Stimulated activated CD4-positive, alpha-beta T cell treated with anti-CD3 and anti-CD28 coated beads, Interleukin-12 subunit alpha, Interleukin-12 subunit beta, amount 100 ng/mL, for 48 hours (primary cell): ENCODE measurements at places on chromosomes 16 and 17.
A peak's percentile ranks its signal among the peaks of the same experiment; 100 is the strongest.

DNA sequence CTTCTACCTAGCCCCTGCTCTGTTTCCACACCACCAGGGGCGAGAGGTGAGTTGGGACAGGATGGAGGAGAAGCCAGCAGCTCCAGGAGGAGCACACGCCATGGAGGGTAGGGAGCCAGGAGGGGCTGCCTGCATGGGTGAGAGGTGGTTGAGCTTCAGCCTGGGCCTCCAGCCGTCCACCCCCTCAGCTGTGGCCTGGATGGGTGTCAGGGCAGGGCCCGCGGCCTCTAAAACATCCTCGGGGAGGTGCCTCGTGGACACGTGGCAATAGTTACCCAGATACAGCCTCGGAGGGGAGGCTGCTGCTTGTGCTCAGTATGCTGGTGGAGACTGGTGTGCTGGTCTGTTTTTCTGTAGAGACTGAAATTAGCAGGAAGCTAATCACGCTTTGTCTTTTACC is 104.7 kb upstream of the GSE1 start:
- no peak for DNase-seq

DNA sequence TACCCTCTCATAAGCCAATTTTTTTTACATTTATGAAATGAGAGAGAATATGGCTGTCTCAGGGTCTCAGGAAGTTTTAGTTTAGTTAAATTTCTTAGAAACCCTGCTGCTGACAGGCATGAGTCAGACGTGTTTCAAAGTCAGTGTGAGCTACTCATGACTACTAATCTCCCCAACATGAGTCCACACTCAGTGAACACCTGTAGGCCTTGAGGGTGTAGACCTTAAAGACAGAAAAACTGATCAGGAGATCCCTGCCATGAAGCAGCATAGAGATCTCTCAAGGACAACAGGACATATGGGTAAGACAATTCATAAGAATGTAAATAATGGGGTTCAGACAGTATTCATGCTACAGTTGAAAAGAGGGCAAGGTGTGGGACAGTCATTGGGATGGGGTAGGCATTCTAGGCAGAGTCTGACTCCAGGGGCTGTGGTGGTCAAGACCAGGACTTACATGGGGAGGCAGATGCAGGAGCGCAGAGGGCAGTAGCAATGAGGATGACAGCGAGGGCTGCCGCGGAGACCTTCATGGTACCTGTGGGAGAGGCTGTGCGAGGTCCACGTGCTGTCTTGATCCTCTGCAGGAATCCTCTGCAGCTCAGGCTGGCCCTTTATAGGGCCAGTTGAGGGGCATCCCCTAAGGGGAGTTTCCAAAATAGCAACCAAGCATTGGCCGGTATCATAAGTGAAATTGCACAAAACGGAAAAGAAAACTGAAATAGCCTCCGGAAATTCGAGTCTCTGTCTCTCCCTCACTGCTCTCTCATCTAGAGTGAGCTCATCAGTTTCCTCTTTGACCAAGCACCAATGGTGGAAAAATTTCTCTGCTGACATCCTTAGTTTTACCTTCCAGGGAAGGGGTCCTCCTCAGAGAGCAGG is at the start of gene CCL5:
TSS of gene CCL5 (minus strand) at position 588 of the 882 bp plus-strand sequence.
- peak; percentile 35 for DNase-seq

DNA sequence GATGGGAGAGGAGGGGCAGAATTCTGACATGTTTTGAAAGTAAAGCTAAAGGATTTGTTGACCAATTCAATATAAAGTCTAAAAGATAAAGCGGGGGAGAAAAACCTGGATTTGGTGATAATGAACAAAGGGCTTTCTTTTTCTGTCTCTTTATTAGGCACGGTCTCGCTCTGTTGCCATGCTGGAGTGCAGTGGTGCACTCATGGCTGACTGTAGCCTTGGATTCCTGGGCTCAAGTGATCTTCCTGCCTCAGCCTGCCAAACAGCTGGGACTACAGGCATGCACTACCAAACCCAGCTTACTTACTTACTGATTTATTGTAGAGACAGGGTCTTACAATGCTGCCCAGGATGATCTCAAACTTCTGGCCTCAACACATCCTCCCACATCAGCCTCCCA is 7.5 kb downstream of the CDR2 start:
- no peak for DNase-seq

DNA sequence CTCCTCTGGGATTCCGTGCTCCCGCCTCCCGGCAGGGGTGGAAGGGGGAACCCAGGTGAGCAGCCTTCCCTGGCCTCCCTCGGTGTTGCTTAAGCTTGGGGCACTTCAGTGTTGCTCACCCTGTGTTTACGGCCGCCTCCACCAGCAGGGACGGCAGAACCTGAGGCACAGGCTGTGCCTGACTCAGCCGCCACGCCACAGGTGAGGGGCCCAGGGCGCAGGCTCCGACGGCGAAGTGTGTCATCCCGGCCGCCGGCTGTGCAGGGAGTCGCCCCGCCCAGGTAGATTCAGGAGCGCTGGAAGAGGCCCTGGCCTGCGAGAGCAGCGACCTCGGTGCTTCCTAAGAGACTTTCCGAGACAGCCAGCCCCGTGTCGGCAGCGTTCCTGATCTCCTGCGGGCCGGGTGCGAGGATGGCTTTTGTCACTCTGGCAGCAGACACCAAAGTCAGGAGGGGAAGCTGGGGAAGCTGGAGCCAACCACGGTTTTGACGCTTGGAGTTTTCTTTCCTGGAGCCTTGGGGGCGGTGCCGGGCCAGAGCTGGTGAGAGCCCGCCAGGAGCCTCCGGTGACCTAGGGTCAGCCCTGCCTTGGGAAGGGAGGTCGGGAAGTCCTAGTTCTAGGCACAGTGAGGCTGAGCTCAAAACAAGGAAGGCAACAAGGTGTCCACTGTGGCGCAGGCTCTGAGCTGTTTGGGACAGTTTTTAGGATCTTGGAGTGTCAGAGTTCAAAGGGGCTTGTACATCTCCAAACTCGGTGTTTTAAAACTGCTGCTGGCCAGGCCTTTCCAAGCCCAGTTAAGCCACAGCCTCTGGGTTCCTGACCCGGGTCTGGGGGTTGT is 2.1 kb downstream of the GSE1 start:
- DNase-seq: peak; percentile 35

DNA sequence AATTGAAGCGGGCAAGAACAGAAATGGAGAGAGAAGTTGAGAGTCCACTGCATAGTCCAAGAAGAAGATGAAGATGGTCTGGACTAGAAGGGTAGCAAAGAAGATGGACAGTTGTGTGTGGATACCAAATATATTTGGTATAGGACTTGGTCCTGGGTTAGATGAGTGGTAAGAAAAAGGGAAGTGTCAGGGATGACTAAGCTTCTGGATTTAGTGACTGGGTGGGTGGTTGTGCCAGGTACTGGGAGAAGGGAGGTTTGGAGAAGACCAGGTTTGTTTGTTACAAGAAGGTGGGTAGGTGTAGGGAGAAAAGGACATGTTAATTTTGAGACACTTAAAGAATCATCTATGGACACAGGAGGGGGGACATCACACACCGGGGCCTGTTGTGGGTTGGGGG is 5.4 kb downstream of the VMP1 start:
- no peak for DNase-seq

- peak; percentile 44 for DNase-seq
Observed at GRCh38 chr16:88703486-88704309, 2.5 kb downstream of the RNF166 start.

- DNase-seq: peak; percentile 71
Observed at GRCh38 chr17:42101513-42102292, 3.4 kb upstream of the ZNF385C start.

DNA sequence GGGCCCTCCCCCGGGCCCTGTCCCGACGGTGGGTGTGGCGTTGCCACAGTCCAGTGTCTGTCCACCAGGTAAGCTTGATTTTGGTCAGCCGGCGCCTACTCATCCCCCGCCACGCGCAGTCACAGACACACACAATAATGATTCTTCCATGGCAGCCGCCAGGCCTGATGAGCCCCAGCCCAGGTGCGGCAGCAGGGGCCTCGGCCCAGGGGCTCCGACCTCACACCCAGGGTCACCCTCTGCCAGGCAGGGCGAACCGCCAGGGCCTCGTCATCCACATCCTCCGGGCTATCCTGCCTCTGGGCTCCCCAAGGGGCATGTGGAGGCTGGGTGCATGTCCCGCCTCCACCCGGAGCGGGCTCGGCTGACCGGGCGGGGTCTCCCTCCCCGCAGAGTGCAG is 7.5 kb downstream of the TPSG1 start:
- DNase-seq: no peak

DNA sequence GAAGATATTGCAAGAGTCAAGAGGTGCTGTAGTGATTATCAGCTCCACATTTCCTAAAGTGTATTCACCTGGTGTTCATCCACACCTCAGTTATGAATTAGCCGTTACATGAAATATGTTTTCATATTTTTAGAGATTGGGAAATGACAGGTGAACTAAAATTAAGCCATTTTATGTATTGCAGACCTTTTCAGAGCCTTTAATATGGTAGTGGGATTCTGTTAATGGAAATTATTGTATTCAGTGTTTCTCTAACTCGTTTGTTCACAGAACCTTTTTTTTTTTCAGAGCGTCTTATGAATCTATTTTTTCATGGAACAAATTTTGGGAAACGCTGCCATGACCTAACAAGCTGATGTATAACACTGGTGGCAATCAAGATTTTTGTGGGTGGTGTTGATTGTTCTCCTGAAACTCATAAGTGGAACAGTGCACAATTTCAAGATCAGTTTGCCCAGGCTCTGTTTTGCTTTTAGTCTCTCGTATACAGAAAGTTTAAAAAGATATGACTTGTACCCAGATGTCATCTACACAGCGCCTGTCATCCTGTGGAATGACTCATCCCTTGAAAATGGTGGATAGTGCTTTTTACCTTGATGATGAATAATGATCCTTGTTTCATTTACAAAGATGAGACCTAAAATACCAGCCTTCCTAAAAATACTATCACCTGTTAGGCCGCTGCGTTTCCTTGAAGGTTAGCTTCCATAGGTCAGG is 88.8 kb downstream of the ARHGAP44 start:
- no peak for DNase-seq

- DNase-seq: no peak
Observed at GRCh38 chr17:80656590-80656989, 112.0 kb downstream of the RPTOR start.

- peak; percentile 26 for DNase-seq
Observed at GRCh38 chr17:46818316-46818928, at the start of gene WNT3. Gene WNT3, minus strand, starts transcription at chr17:46818692. Its CDS starts 95 bp downstream, at chr17:46818597.

GRCh38 chr17:67293251-67294203 is 48.5 kb upstream of the HELZ start:
- peak; percentile 46 for DNase-seq

- no peak for DNase-seq
Observed at GRCh38 chr16:87173294-87173893, 143.8 kb downstream of the C16orf95 start.

DNA sequence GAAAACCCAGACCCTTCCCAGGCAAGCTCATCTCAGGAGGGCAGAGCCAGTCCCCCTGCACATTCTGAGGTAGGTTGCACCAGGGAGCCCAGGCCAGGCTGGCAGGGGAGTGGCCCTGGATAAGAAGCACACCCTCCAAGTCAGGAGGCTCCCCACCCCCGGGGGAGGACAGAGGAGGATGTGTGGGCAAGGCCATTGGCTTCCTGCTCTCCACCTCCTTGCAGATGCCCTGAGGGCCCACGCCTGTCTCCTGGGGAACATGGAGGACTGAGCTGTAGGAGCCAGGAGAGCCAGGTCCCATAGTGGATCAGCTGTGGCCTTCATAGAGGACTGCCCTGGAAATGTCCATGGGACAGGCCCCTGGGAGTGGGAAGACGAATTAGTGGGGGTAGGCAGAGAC is 126.7 kb downstream of the IRF8 start:
- no peak for DNase-seq

DNA sequence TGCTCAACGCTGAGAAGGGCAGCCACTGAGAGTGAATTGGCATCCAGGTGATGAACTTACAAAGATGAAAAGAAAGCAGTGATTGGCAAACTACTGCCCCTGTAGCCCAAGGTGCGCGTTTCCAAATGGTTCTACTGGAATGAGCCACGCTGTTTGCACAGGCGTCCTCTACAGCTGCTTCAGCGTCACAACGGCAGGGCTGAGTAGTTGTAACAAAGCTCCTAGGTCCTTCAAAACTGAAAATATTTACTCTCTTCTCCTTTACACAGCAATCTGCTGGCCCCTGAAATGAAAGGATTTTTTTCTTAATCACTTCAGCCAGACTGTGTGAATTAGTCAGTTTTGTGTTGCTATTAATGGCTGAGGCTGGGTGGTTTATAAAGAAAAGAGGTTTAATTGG is 107.2 kb upstream of the FOXF1 start:
- no peak for DNase-seq

DNA sequence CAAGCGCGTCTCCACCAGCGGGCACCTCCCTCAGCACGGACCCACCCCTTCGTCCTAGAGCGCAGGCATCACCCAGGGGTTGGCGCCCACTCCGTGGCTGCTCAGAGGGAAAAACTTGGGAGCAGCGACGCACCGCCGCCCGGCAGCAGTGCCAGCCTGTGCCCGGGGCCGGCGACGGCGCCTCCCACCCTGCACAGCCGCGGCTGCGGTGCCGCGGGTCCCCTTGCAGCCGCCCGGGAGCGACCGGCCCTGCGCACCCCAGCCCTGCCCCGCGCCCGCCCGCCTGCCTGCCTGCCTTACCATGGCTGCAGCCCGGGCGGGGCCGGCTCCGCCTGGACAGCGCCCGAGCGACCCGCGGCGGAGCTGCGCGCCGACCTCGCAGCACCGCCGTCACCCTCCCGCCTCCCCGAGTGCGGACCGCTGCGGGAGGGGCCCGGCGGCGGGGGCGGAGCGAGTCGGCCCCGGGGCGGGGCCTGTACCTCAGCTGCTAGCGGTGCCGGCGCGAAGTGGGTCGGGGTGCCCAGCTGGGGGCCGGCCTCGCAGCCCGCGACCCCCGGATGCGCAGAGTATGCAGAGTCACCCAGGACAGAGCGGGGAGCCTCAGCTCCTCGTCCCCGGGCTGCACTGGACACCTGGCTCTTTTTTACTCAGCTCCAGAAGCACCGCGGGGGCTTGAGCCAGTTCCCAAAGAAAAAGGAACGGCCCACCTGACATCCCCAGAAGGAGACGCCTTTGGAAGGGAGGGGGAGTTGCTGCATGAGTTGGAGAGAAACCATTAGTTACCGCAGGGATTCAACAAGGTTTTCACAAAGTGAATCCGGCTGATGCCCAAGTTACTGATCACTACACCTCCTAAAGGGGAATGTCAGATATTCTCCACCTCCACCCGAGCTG is 17.5 kb upstream of the MTMR4 start:
- no peak for DNase-seq

GRCh38 chr17:57256708-57257112 is 387 bp downstream of the MSI2 start:
- no peak for DNase-seq

GRCh38 chr16:10683170-10683569 is 11.6 kb downstream of the TEKT5 start:
- no peak for DNase-seq

GRCh38 chr16:9854675-9855074 is 327.6 kb downstream of the GRIN2A start:
- no peak for DNase-seq

DNA sequence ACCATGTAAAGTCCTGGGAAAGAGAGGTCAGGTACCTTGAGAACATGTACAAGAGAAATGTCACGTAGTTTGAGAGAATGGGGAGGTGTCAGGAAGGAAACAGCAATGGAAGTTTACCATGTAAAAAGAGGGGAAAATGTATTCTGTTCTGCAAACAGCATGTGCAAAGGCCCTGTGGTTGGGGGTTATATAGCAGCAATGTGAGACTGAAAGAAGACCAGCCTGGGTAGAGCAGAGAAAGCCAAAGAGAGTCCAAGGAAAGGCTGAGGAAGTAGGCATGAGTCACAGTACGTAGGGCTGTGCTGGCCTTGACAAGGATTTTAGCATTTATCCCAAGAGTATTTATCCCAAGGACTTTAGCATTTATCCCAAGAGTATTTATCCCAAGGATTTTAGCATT is 141.3 kb upstream of the CACNG3 start:
- DNase-seq: no peak
